ENCODE measurements at places on chromosomes 6 and 20. TPM values are rescaled to one million over a fixed set of nuclear protein-coding genes. Genes with fewer than 3 reads are reported as not detected.

Gene CLDN20
- not detected for total RNA-seq

Gene RNF39
- 1.4 TPM for total RNA-seq

Gene SIRPD
- not detected for total RNA-seq

Gene TGM3
- not detected for total RNA-seq

Gene SMOC2
- total RNA-seq: 0.73 TPM

Gene EPM2A
- total RNA-seq: 2.5 TPM

DNA sequence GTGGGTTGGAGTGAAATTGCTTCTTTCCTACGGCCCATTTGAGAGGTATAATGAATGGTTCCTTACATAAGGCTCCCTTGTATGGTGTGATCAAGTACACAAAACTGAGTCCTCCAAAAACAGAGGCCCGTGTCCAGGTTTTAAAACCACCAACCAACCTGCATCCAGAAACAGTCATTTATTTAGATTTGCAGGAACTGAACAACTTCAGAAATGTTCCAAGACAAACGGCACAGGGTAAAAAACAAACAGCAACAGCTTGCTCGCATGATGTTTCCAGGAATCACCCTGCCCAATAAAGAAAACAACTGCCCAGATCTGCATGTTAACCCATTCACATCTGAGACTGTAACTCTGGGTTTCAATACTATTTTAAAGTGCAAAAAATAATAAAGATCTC lies 40.2 kb upstream of the TRAM2 start:
- no peaks in the 10 kb centered on the region for H3K27me3 ChIP-seq
- peaks cover 10% of the 10 kb centered on the region for H3K4me1 ChIP-seq
- no peak overlapping the region for H3K27ac ChIP-seq
- DNase-seq: no peak

- H3K27me3 ChIP-seq: no peaks in the 10 kb centered on the region
- DNase-seq: no peak
- H3K27ac ChIP-seq: no peak overlapping the region
- H3K4me3 ChIP-seq: no peak overlapping the region
- H3K4me1 ChIP-seq: no peaks in the 10 kb centered on the region
- H3K36me3 ChIP-seq: peaks cover 4% of the 10 kb centered on the region
These were observed 32.5 kb downstream of the ZC3H12D start for GRCh38 chr6:149452037-149452939.

DNA sequence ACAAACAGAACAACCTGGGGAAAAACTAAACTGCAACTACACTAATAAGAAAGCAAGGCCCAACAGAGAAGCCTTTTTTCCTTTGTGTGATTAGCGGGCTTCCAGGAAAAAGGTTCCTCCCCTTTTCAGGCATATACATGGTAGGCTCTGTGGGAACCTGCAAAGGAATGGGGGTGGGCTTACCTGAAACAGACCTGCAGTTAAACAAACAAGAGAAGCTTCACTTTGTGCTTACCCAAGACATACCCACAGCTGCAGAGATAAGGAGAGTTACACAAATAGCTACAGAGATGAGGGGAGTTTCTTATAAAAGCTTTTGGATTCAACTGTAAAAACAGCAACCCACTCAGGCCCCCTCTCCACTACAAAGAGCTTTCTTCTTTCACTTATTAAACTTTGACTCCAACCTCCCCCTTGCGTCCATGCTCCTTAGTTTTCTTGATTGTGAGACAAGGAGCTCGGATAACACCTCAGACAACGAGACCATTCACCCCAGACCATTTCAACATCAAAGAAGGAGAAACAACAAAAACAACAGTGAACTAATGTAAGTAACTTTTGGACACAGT lies 30.9 kb downstream of the RNF146 start:
- no peak overlapping the region for H3K4me3 ChIP-seq
- DNase-seq: no peak
- H3K4me1 ChIP-seq: no peaks in the 10 kb centered on the region

DNA sequence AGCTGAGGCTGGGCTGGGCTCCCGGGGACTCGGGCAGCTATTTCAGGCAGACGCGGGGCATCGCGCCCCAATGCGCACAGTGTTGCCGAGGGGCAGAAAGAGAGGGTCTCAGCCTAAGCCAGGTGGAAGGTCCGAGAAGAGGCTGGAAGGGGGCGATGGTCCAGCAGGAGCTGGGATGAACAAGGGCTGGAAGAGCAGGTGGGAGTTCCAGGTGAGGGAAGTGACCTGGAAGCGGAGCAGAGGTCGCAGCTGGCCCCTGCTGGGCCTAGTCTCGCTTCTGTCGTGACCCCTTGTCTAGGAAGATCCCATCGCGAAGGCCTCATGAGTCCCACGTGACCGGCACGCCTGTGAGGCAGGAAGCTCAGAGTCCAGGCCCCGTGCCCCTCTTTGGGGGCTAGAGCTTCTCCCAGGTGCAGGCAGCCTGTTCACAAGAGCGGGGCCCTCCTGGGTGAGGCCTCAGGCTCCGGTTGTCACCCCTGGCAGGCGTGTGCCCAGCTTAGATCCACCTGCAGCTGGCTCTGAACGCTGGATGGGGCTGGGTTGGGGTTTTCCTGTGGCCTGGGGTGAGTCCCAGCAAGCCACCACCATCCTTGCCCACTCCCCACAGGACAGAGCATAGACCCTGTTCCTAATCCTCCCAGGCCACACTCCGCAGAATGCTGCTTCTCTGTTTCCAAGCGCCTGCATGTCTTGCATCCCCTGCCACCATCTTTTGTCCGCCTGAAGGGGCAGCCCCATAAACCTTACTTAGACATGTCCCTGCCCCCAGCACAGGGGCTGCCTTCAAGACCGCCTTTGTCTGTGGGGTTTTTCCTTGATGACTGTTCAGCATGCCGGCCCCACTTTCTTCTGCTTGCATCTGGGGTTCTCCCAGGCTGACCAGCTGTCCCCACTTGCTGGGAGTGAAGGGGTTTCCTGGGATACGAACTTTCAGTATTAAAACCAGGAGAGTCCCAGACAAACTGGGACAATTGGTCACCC lies 15.1 kb downstream of the SLC22A3 start:
- peaks cover 38% of the 10 kb centered on the region for H3K4me1 ChIP-seq
- H3K27me3 ChIP-seq: no peaks in the 10 kb centered on the region
- no peak overlapping the region for H3K4me3 ChIP-seq
- no peak overlapping the region for H3K27ac ChIP-seq
- DNase-seq: no peak

DNA sequence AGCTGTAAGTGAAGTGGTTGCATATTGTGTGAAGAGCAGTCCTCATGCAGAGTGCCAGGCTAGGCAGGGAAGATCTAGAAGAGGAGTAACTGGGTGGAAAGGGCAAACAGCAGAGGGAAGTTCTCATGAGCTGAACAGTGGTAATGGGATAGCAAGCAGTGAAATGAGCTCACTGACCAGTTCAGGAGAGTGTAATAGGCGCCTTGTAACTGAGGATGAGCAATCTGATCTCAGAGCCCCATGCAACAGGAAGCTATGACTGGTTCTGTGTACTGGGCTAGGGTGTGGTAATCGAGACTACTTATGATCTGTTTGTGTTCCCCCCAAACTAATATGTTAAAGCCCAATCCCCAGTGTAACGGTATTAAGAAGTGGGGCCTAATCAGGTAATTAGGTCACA lies 98.6 kb downstream of the RFX6 start:
- no peak overlapping the region for H3K27ac ChIP-seq
- H3K36me3 ChIP-seq: no peaks in the 10 kb centered on the region
- no peaks in the 10 kb centered on the region for H3K4me1 ChIP-seq
- H3K4me3 ChIP-seq: no peak overlapping the region
- H3K27me3 ChIP-seq: no peaks in the 10 kb centered on the region

GRCh38 chr6:148328876-148329555 lies 13.6 kb upstream of the SASH1 start:
- H3K4me1 ChIP-seq: peaks cover 8% of the 10 kb centered on the region
- no peak for DNase-seq
- no peak overlapping the region for H3K4me3 ChIP-seq
- H3K27ac ChIP-seq: no peak overlapping the region

GRCh38 chr6:6397842-6398241 lies 77.4 kb upstream of the F13A1 start:
- no peaks in the 10 kb centered on the region for H3K36me3 ChIP-seq
- H3K4me3 ChIP-seq: no peak overlapping the region
- no peaks in the 10 kb centered on the region for H3K4me1 ChIP-seq
- DNase-seq: no peak
- H3K27ac ChIP-seq: no peak overlapping the region
- no peaks in the 10 kb centered on the region for H3K27me3 ChIP-seq

- H3K36me3 ChIP-seq: peaks cover 60% of the 10 kb centered on the region
- H3K4me1 ChIP-seq: peaks cover 29% of the 10 kb centered on the region
- peak overlapping the region; percentile 84 for H3K4me3 ChIP-seq
- no peak overlapping the region for H3K27ac ChIP-seq
- H3K27me3 ChIP-seq: no peaks in the 10 kb centered on the region
These were observed 1.9 kb downstream of the DHX16 start for GRCh38 chr6:30670760-30671527.

DNA sequence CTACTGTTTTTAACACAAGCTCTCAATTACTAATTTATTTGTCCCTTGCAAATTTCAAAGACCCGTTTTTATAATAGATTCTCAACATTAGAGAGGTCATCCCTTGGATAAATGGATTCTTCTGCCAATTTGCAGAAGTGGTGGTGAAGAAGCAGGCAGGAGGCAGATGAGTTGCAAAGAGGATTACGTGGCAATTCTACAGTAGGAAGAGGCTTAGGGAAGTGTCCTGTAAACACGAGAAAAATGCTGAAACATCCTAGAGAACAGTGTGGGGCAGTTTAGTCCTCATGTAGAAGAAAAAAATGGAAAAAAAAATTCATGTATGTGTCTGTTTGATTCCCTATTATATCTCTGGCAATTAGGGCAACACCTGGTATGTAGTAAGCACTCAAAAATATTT lies 87.6 kb downstream of the BMP2 start:
- no peaks in the 10 kb centered on the region for H3K36me3 ChIP-seq
- no peak for DNase-seq
- H3K4me3 ChIP-seq: no peak overlapping the region
- peaks cover 14% of the 10 kb centered on the region for H3K27me3 ChIP-seq

DNA sequence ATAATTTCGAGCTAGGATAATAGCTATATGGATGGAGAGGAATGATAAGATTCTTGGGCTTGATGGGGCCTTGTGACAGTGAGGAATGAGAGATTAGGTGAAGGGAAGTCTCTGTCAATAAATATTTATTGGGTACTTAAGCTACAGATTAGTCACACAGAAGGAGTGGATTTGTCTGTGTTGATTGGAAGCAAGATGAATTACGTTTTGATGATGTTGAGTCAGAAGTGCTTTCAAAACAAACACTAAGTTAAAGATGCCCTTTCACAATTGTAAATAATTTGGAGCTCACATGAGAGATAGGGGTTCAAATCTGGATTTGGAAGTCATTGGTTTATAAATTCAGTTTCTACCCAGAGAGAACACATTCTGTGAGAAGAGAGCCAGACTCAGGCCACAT lies 834.2 kb downstream of the KIF16B start:
- no peaks in the 10 kb centered on the region for H3K27me3 ChIP-seq
- no peaks in the 10 kb centered on the region for H3K36me3 ChIP-seq
- H3K4me1 ChIP-seq: no peaks in the 10 kb centered on the region
- no peak overlapping the region for H3K4me3 ChIP-seq
- no peak overlapping the region for H3K27ac ChIP-seq

DNA sequence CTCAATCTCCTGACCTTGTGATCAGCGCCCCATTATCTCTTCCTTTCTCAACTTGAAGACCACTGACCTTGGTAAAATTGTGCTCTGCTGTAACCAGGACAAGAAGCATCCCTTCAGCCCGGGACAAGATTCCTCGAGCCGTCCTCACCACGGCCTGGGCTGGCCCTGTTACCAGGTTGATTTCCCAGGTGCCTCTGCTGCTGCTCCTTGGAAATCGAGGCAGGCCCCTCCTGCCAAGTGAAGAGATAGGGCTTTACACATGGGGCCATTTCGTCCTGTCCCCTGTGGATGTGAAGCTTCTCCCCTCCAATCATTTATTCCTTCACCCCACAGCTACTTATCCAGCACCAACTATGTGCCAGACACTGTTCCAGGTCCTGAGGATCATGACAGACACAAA lies 21.5 kb downstream of the RAB44 start:
- no peak overlapping the region for H3K4me3 ChIP-seq
- no peak for DNase-seq
- H3K27ac ChIP-seq: no peak overlapping the region

GRCh38 chr6:110705543-110705942 lies 109.7 kb downstream of the CDK19 start:
- no peaks in the 10 kb centered on the region for H3K27me3 ChIP-seq
- DNase-seq: no peak
- H3K4me1 ChIP-seq: peaks cover 9% of the 10 kb centered on the region
- no peaks in the 10 kb centered on the region for H3K36me3 ChIP-seq
- H3K27ac ChIP-seq: no peak overlapping the region
- no peak overlapping the region for H3K4me3 ChIP-seq

DNA sequence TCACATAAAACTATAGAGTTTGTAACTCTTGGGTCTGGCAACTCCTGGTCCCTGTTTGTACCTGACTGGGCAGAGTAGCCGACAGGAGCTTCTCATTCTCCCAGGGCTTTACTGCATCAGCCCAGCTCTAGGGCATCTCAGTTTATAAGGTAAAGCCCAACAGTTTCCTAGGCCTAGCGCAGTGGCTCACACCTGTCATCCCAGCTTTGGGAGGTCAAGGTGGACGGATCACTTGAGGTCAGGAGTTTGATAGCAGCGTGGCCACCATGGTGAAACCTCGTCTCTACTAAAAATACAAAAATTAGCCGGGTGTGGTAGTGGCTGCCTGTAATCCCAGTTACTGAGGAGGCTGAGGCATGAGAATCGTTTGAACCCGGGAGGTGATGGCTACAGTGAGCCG lies 47.8 kb downstream of the ATP9A start:
- H3K27ac ChIP-seq: no peak overlapping the region
- no peak for DNase-seq
- no peak overlapping the region for H3K4me3 ChIP-seq
- H3K27me3 ChIP-seq: no peaks in the 10 kb centered on the region
- H3K4me1 ChIP-seq: peaks cover 15% of the 10 kb centered on the region
- peaks cover 25% of the 10 kb centered on the region for H3K36me3 ChIP-seq

DNA sequence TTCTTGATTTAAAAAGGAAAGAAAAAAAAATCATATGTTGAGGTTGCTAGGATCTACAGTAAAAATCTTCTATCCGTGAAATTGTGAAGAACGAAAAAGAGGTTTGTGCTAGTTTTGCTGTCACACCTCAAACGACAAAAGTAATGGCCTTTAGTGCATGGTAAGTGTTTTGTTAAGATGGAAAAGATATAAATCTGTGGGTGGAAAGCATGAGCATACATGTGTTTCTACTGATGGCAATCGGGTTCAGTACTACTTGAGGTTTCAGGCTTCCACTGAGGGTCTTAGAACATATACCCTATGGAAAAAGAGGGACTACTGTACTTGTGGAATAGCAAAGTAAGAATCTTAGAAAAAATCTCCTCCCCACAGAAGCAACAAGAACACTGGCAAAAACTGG lies 58.0 kb downstream of the AHI1 start:
- H3K36me3 ChIP-seq: no peaks in the 10 kb centered on the region
- DNase-seq: no peak
- H3K27ac ChIP-seq: no peak overlapping the region
- no peaks in the 10 kb centered on the region for H3K27me3 ChIP-seq
- H3K4me3 ChIP-seq: no peak overlapping the region

DNA sequence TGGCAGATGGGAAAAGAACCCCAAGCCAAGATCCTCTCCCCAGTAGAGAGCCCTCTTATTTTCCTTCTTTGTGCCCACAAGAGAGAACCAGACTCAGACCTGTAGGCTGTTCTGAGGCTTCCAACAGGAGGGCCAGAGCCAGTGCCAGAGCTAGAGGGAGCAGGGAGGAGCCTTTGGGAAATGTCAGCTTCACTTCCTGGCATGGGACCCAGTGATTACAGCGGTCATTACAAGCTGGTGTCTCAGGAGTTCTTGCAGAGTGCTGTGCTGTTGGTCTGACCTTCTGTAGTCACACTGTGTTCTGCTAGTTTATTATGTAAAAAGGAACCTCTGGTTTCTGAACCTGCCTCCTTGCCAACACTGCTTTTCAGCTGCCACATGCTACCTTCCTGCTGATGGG lies 38.9 kb downstream of the STK35 start:
- DNase-seq: no peak
- peaks cover 10% of the 10 kb centered on the region for H3K36me3 ChIP-seq
- no peaks in the 10 kb centered on the region for H3K4me1 ChIP-seq
- H3K27ac ChIP-seq: no peak overlapping the region
- H3K4me3 ChIP-seq: no peak overlapping the region
- no peaks in the 10 kb centered on the region for H3K27me3 ChIP-seq
